ENCODE measurements at places on chromosomes 7 and 10.

DNA sequence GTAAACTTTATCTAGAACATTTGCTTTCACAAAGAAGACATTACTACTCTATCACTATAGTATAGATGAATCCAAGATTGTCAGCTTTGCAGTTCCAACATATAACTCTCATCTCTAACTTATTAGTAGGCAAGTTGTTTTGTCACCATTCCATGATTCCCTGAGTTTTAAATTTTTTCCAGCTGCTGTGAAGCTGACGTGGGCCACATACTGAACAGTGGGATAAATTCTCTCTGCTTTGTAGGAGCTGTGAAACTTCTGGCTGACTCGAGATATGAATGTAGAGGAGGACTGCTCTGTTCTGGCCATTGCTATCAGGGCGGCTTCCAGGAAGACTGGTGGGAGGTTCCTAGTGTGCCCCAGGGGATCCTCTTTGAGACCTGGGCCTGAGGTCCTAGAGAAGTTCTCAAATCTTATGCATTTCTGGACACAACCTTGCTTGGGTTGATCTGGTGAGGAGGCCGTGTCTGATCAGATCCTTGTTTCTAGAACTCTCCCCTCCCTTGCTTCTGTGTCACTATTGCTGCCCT is 58.0 kb downstream of the LSMEM1 start:
- DNase-seq = no peak

DNA sequence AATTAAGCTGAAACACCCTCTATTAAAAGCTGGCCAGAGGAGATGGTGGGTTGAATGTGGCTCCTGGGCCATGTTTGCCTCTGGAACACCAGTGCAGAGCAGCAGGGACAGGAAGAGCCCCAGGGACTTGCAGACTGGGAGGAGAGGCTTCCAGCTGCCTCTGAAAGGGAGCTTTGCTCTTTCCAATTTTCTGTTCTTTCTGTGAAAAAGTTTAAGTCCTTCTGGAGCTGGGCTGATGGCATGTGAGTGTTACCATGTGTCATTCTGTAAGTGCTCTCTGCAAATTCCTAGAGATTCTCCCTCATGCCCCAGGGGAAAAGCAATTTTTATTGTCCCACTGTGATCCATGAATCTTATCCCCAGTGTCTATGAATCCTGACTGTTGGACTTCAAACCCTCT is 112.8 kb upstream of the LANCL2 start:
- no peak for DNase-seq

DNA sequence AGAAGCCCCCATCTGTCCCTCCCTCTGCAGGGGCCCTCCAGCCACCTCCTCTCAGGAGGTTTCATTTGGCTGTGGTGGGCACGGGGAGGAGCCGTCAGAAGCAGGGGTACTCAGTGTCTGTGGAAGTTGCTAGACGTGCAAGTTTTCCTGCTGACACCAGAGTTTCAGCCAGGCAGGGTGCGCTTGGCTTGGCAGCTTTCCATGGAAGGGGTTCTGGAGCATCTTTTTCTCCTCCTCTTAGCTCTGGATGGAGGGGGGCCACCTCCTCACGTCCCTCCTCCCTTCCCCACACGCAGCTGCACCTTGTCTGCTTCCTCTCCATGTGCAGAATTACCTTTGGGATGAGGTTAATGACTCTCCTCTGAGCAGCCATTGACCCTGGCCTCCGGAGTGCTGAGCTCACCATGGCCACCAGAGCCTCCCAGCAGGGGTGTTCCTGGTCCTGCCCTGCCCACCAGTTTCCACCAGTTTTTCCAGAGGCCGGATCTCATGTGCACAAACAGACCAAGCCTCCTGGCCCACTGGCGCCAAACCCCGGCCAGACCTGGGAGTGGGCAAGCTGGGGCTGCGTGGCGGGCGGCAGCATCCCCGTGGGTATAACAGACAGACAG is 579.8 kb upstream of the FOXK1 start:
- DNase-seq = no peak

DNA sequence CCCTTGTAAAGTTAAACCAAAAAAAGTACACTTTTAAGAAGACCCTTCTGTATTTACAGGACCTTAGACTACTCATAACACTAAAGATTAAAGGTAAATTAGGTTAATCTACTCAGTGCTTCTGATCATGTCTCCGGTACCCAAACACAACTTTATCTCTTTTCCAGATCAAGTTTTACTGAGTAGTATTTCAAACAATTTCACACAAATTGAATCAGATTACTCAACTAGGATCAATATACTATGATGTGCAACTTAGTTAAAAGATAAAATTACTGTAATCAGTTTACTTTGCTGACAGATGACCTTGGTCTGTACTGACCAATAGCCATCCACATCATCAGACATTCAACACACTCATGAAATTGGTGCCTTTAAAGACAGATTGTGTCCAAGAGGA is 191.4 kb downstream of the SEMA3A start:
- DNase-seq = no peak

- no peak for DNase-seq
Measured at GRCh38 chr7:139914306-139915267, 85.5 kb downstream of the TBXAS1 start.

- DNase-seq = no peak
Measured at GRCh38 chr10:120683454-120683853, 167.7 kb upstream of the WDR11 start.
